Stimulated activated CD4-positive, alpha-beta T cell treated with anti-CD3 and anti-CD28 coated beads, Interleukin-15, amount 100 ng/mL, for 48 hours (primary cell): ENCODE measurements at places on chromosomes 13 and 19.

DNA sequence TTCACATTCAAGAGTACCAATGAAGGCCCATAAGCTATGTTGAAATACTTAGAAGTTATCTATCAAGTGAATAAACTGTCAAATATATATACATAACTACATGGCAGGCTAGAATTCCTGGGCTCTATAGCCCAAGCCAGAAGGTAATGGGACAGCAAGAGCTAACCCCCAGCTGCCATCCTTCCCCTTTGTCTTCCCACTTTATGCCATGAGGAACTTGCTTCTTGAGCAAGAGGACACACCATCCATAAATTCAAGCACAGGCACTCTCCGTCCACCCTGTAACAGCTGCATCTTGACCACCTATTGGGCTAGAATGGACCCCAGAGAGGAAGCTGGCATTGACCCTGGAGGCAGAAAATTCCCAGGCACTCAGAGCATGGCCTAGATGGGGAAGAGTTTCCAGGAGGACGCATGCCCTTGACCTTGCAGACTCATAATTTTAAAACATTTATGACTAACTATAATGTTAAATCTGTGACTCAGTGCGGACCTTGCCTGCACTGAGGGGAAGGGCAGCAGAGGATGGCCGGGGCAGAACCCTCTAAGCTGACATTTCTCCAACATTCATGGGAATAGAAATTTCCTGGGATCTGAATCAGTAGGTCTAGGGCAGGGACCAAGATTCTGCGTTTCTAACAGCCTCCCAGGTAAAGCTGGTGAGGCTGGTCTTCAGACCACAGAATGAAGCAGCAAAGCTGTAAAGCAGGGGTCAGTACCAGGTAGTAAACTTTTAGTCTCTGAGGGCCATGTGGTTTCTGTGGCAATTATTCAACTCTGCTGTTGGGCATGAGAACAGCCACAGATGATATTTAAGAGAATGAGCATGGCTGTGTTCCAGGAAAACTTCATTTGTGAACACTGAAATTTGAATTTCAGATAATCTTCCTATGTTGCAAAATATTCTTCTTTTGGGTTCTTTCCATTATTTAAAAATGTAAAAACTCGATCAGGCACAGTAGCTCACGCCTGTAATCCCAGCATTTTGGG, 71.4 kb upstream of the CLDN10 start:
- no peak for DNase-seq

- no peak for DNase-seq
These were observed 391 bp downstream of the KLF1 start for GRCh38 chr19:12886651-12886968.

DNA sequence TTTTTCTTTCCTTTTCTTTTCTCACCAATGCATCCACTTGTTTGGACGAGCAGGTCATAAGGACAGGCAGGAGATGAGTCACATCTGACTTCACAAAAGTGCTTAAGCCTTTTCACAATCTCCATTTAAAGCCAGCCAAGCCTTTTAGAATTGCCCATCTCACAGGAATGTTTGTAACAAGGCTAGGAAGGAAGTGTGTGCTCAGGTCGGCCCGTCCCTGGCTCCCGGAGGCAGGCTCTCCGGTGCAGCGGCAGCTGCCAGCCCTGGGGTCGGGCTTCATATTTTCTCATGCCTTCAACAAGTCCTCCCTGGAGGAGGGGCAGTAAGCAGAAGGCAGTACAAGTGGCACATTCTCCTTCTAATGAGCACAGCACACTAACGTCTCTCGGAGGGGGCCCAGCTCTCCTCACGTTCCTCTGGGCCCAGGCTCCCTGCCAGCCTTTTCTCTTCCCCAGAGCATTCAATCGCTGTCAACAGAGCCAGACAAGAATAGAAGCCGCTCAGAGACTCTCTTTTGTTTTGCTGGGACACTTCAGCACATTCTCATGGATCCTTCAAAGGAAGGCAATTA, 180.5 kb downstream of the COL4A1 start:
- no peak for DNase-seq

DNA sequence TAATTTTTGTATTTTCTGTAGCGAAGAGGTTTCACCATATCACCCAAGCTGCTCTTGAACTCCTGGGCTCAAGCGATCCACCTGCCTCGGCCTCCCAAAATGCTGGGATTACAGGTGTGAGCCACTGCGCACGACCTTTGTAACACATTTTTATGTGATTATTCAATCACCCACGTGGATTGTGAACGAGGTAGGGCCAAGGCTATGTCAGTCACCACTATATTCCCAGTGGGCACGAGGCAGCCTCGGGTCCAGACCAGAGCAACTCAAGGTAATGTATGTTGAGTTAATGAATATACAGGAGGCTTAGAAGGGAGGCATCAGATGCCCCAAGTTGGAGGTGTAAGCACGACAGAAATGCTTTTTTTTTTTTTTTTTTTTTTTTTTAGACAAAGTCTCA, 8.9 kb downstream of the PTGIR start:
- no peak for DNase-seq
